ENCODE measurements at places on chromosomes 4 and X. TPM values are rescaled to one million over a fixed set of nuclear protein-coding genes. Genes with fewer than 3 reads are reported as not detected.

- DNase-seq = no peak
Measured at GRCh38 chr4:139589336-139590018, 33.5 kb upstream of the SETD7 start.

DNA sequence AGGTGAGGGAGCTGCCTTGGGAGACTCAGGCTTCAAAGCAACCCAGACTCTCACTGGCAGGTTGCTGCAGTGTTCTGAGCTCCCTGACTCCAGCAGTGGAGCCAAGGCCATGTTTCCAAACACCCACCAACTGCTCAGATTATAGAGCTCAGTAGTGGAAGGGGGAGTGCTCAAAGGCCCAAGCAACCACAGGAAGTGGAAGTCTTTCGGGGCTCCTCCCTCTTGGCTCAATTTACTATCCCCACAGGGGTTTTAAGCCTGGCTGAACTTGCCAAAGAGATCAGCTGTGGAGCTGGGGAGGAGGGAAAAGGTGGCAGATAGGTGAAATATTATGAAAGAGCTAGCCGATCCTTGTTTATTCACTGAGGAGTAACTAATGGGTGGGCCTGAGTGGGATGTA is 82.5 kb downstream of the HPRT1 start:
- DNase-seq = peak; percentile 1

- DNase-seq = no peak
Measured at GRCh38 chr4:4323705-4324534, 33.9 kb downstream of the ZBTB49 start.

- no peak for DNase-seq
Measured at GRCh38 chrX:12548341-12548740, 242.9 kb upstream of the PRPS2 start.

DNA sequence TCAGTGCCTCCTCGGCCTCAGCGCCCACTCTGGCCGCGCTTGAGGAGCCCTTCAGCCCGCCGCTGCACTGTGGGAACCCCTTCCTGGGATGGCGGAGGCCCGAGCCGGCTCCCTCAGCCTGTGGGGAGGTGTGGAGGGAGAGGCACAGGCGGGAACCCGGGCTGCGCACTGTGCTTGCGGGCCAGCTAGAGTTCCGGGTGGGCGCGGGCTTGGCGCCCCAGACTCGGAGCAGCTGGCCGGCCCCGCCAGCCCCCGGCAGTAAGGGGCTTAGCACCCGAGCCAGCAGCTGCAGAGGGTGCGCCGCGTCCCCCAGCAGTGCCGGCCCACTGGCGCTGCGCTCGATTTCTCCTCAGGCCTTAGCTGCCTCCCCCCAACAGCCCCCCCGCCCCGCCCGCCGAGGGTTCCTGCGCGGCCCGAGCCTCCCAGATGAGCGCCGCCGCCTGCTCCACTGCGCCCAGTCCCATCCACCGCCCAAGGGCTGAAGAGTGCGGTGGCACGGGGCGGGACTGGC is 1137.0 kb downstream of the PCDH18 start:
- no peak for DNase-seq

GRCh38 chr4:104763554-104764222 is 269.0 kb upstream of the CXXC4 start:
- DNase-seq = no peak

- no peak for DNase-seq
Measured at GRCh38 chr4:55409468-55410171, 13.9 kb downstream of the TMEM165 start.

DNA sequence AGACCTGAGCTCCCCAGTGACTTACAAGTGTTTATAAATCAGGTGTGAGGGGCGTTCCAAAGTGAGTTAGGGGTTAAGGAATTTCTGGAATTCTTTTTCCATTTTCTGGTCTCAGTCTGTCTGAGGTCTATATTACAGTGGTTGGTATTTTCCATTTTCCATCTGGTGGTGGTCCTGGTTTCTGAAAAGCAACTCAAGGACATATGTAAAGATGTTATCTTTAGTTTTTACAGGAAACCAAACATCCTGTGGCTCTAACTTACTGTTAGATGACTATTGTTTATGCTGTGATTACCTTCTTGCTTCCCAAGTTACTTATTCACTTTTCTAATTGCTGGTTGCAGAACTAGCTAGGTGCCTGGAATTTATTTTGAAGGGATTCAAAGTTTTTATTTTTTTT is 53.5 kb upstream of the IL21 start:
- no peak for DNase-seq

GRCh38 chr4:38242101-38242500 is 281.9 kb downstream of the PTTG2 start:
- DNase-seq = no peak

- DNase-seq = no peak
Measured at GRCh38 chrX:110046001-110046400, 43.1 kb downstream of the TMEM164 start.

- DNase-seq = no peak
Measured at GRCh38 chrX:38069991-38070390, 63.6 kb downstream of the SYTL5 start.

DNA sequence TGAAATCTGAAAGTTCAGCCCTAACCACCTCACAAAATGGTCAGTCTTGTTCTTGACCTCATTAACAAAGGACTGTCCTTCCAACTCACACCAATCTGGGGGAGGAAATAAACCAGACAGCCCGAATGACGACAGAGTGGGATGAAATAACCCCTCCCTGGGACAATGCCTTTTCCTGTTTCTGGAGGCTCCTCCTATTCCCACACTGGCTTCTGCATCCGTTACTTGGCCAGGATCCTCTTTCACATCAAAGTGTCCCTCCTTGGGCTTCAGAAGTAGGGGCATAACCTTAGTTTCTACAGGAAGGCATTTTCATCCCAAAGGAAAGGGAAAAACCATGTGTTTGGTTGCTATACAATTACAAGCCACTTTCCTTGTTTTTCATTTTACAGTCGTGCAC is 59.8 kb upstream of the RPL34 start:
- no peak for DNase-seq

- DNase-seq = no peak
Measured at GRCh38 chrX:144819406-144819805, 427.9 kb upstream of the SPANXN1 start.

- DNase-seq = peak; percentile 57
Measured at GRCh38 chrX:9997524-9997923, 30.4 kb downstream of the CLDN34 start.

- no peak for DNase-seq
Measured at GRCh38 chr4:152605641-152606335, 69.9 kb upstream of the FBXW7 start.

GRCh38 chr4:128601991-128602695 is 207.4 kb upstream of the JADE1 start:
- DNase-seq = no peak

GRCh38 chr4:130393231-130393630 is 1297.3 kb downstream of the C4orf33 start:
- no peak for DNase-seq

The RHOXF1 gene
- total RNA-seq = not detected

The GABRG1 gene
- not detected for total RNA-seq

The KLF8 gene
- total RNA-seq = 6.7 TPM

The TCEAL2 gene
- total RNA-seq = not detected

The RAB41 gene
- not detected for total RNA-seq

The FAM149A gene
- 0.61 TPM for total RNA-seq

The CLIC2 gene
- 0.20 TPM for total RNA-seq

The ARHGAP4 gene
- 128 TPM for total RNA-seq
